ENCODE measurements at places on chromosomes 3 and 15.

DNA sequence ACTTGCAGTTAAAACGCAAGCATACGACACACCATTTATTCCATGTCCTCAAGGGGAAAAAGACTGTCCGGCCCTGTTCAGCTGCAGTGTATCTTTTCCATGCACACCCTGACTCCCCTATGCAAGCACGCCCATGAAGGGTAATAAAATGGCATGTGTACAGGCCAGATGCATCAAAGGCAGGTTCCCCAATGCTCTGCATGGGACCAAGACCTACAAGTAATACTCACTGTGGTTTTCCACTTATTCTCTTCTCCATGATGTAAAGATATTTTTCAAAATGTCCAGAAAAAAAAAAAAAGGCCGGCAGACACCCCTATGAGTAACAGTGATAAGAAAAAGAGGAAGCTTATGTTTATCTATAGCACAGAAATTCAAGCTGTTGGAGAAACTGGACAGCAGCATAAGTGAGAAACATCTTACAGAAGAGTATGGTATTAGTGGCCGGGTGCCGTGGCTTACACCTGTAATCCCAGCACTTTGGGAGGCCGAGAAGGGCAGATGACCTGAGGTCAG is 70.8 kb downstream of the MCF2L2 start:
- no peak for DNase-seq

DNA sequence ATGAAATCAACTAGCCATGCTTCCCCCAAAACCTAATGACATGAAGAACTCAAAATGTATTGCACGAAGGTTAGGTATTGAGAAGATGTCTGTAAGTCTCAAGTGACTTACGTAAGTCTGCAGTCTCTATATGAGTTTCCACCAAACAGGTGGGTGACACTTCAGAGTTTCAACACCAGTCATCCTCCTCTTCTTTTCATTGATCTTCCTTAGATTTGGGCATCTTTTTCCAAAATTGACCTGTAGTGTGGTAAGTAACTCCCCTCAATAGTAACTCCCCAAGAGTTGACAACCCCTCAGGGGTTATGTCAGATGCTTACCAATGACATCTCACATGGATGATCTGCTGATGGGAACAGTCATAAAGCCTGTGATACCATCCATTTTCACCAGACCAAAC is 46.1 kb downstream of the GPR176 start:
- DNase-seq, result no peak

GRCh38 chr3:50658416-50658815 is 16.3 kb upstream of the DOCK3 start:
- DNase-seq, result no peak

- no peak for DNase-seq
Measured at GRCh38 chr15:84671211-84671610, 13.2 kb upstream of the NMB start.

GRCh38 chr3:156975721-156976120 is 149.6 kb downstream of the LEKR1 start:
- DNase-seq, result no peak

GRCh38 chr15:85755942-85756341 is 38.8 kb downstream of the KLHL25 start:
- DNase-seq, result no peak

All from SK-N-MC (cell line).